ENCODE measurements at places on chromosomes 4 and X.

DNA sequence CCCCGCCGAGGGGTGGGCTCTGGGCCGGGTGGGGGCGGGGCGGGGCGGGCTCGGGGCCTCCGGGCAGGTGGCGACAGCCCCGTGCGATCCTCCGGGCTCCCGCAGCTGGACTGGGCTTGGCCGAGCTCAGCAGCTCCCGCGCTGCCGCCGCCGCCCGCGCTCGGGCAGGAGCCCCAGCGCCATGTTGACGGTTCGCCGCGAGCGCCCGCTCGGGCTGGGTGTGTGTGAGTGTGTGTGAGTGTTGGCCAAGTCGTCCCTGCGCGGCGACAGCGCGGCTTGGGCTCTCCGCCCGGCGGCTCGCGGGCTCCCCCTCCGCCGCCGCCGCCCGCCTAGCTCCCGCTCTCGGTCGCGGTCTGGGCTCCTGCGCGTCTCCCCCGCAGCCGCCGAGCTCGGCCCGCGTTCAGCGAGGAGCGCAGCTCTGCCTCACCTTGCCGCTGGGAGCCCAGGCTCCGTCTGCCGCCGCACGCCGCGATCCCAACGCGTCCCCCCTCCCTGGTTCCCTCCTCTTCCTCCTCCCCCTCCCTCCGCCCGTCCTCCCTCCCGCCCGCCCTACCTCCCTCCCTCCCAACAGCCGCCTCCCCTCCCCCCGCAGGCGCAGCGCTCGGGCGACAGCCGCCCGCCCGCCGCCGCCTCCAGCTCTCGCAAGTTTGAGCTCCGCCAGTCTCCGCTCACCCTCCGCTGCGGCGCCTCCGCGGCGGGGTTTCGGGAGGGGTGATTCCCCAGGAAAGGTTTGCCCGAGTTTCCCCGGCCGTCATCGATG is at the start of gene BCOR:
BCOR (minus strand) TSS at position 455 of the 760 bp plus-strand sequence. CDS start 20,029 bp downstream, outside the sequence.
- peak; percentile 55 for DNase-seq

DNA sequence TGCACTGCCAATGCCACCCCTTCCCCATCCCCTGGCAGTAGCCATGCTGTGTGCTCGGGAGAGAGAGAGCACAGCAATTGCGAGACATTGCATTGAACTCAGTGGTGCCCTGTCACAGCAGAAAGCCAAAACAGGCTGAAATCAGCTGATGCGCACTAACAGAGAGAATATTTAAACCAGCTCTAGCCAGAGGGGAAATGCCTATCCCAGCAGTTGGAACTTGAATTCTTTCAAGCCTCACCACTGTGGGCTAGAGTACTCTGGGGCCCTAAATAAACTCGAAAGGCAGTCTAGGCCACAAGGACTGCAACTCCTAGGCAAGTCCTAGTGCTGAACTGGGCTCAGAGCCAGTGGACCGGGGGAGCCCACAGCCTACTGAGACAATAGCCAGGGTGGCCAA is 17.7 kb upstream of the RP2 start:
- no peak for DNase-seq

GRCh38 chr4:6999172-7000086 is 43.7 kb upstream of the TADA2B start:
- DNase-seq: no peak

- no peak for DNase-seq
These were observed at the start of gene ANKRD37 for GRCh38 chr4:185396724-185397385. TSS of gene ANKRD37 (plus strand) at chr4:185396841. CDS start at chr4:185396924, 83 bp downstream.

DNA sequence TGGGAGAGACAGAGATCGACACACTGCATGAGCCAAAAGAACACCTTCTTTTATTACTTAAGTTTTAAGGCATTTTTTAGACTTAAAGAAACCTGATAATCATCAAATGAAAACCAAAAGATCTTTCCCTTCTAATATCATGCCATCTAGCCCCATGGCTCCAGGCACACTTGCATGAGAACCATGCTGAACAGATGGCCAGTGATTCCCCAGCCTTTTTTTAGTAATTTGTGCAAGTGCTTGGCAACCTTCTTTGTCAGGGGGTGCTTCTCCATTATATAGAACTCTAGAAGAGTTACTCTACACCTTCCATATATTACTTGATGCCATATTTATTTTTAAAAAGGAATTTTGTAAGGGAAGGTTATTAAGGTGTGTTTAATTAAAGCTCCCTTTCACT is 182.2 kb upstream of the TEX13C start:
- DNase-seq: no peak

DNA sequence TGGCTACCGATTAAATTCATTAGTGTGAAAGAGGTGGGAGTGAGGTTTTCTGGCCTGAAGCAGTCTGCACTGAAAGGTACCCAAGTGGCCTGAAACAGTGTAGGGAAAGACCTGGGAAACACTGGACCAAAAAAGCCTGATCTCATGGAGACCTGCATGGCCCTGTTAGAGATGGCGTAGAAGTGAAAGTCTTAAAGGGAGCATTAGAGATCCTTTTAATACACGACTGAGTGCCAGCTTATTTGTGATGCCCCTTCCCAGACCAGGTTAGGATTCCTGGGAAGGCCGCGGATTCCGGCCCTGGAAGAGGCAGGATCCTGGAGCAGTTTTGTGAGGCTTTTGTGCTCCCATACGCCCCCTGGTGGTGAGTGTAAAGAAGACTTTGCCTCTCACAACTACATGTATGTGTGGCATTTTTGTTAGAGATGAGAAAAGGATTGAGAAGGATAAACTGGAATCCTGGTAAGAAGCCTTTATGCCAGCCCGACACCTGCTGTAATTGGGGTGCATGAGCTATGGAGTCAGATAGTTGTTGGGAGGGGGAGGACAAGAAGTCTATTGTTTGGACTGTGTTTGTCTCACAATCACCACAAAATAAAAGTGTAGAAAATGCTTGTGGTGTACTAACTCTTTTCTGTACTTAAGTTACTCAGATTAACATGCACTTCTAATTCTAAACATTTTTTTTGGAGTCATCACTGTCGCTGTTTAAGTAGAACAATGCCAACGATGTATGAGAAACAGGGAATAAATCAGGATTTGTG is 54.0 kb downstream of the JADE1 start:
- DNase-seq: peak; percentile 49

DNA sequence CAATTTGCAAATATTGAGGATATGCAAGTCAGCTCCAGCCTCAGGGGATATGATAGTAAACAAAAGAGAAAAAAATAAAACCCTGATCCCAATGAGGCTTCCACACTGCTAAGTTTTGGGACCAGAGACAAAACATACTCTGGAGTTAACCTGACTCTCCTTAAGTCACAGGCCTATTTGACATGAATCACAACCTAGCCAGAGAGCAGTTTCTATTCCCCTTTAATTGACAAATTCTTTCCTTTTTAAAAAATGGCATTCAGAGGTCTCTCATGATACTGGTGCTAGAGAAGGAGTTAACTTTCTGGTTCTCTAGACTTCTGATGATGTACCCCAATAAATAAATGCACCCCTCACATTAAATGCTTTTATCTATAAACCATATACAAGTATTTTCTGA is 8.8 kb downstream of the ACSL1 start:
- DNase-seq: no peak

GRCh38 chr4:169147191-169147590 is 123.6 kb downstream of the SH3RF1 start:
- DNase-seq: no peak

GRCh38 chr4:187586892-187587291 is 408.7 kb upstream of the ZFP42 start:
- no peak for DNase-seq

DNA sequence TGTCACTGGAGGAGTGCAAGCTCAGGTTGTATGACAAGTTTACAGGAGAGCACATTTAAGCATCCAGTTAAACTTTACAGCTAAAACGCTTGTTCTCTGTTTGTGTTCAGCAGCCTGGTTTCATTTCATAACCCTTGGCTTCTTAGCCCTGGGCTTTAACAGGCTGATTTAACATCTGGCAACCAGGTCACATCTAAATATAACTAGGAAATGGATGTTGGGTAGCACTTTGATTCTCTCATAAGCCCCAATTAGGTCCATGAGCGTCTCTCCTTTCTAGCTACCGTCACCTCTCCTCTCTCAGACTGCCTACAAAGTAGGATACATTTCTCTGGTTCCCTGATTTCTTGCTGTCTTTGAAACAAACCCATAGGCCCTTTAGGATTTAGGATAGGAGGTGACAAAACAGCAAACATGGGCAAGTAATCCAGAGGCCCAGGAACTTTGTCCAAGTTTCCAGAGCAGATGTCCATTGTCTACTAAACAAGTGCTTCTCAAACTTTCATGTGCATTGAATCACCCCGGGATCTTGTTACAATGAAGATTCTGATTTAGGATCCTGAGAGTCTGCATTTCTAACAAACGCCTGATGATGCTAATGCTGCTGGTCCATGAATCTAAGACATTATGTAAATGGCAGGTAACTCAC is 22.5 kb downstream of the OTUD6A start:
- DNase-seq: no peak

DNA sequence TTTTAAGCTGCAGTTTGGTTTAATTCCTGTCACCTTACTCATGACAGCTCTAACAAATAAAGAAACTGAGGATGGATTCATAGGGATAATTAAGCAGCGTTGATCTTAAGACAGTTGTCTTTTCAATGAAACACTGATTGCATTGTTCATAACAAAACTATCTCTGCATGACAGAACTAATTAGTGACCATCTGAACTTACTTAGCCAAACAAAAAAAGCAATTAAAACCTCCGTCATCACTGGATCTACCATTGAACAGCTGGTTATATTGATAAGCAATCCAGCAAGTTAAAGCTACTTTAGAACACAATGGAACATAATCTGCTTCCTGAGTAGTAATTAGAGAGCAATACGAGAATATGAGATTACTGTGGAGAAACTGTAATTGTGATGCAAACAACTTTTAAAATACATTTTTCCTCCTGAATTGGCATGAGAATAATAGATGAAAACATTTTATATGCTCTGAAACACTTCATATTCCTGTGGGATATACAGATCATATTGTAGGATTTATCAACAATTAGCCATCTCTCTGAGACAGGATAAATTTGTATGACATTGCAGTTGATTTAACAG is 2576.8 kb downstream of the PCDH7 start:
- no peak for DNase-seq

DNA sequence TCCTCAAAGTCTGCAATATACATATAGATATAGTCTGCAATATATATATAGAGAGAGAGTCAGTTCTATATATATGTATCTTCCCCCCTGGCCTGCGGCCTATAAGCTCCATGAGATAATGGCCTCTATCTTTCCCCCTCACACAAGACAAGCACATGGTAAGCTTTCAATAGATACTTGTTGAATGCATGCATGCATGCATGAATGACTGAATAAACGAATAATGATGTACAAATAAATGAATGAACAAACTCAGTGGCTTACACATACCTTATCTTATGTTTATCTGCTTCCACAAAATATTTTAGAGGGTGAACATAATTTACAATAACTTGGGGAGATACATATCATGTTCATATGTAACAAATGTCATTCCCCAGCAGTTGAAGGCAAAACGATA is 6.3 kb upstream of the GPM6A start:
- no peak for DNase-seq

DNA sequence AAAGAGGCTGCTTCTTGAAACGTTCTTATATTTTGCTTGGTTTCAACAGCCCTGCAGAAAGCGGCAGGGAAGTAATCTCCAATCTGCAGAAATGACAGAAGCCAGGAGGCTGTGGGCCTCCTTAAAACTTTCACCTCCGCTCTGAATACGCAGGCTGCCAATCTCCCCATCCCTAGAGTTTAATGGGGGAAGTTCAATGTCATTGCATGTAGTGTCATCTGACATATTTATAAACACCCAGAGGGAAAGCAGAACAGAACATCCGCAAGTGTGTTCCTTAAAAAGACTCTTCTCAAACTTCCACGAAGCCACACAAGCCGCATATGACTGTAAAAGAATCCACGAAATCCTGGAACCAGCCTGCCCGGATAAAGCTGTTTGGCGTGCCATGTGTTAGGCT is 148.8 kb upstream of the TBL1X start:
- DNase-seq: no peak

GRCh38 chrX:45803383-45803921 is 602.8 kb upstream of the DIPK2B start:
- DNase-seq: no peak

- DNase-seq: no peak
These were observed 68.3 kb upstream of the SLC7A11 start for GRCh38 chr4:138310498-138310897.

DNA sequence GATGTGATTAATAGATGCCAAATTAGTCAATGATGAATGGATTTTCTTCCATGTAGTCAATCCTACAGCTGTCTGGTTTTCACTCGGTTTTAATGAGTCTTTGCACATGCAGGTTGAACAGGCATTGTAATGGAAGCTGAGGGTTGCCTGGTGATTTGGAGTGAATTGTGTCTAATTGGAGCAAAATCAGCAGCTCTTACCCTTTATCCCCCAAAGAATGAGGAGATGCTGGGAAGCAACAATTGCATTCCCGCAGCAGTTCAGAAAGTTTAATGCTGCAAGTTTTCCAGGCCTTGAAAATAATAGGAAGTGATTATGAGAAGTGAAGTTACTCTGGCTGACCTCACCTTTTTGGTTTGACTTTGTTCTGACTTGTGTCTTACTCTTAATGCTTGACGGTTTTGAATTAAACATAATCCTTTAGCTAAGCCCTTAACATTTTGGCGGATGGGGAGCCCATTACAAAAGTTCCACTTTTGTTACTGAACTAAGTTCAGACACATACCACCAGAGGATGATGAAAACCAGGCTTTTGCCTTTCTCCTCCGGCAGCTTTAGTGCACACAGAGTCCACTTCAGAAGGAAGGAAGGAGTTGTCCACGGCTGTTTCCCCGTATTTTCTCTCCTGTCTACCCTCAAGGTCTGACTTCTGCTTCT is 78.8 kb upstream of the TBC1D9 start:
- no peak for DNase-seq

DNA sequence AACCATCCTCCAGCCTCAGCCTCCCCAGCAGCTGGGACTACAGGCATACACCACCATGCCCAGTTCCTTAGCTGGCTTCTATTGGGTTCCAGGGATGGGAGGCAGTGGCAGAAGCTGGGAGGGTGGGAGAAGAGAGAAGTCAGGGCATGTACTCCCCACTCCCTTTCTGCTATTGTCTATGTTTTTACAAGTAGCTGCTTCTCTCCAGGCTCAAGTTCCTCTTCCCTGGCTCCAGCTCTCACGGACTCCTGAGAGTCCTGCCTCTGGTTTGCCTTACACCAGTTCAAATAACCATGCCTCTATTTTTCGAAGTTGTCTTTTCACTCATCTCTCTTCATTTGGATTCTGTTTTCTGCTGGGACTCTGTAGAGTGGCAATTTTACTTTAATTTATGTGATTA is 2.9 kb downstream of the TBC1D9 start:
- no peak for DNase-seq

GRCh38 chr4:70544279-70544868 is 26.0 kb downstream of the AMTN start:
- no peak for DNase-seq

GRCh38 chrX:151806967-151807540 is 72.5 kb downstream of the CNGA2 start:
- no peak for DNase-seq

GRCh38 chr4:139030614-139031235 is 15.1 kb downstream of the NOCT start:
- peak; percentile 55 for DNase-seq

GRCh38 chrX:16646366-16647138 is 3.4 kb upstream of the S100G start:
- DNase-seq: no peak

GRCh38 chr4:123478859-123479345 is 82.3 kb downstream of the SPRY1 start:
- no peak for DNase-seq
